ENCODE measurements at places on chromosomes 6 and 20. TPM values are rescaled to one million over a fixed set of nuclear protein-coding genes. Genes with fewer than 3 reads are reported as not detected.

Gene BCAS4
- total RNA-seq: 35.0 TPM

Gene SPDEF
- total RNA-seq: 2.7 TPM

Gene TREML2
- total RNA-seq: not detected

Gene TTBK1
- 0.03 TPM for total RNA-seq

Gene PACRG
- not detected for total RNA-seq

Gene ZC2HC1B
- not detected for total RNA-seq

Gene MYMX
- total RNA-seq: not detected

Gene ABHD16A
- 19.2 TPM for total RNA-seq

Gene RNF144B
- 0.53 TPM for total RNA-seq

Gene CDH4
- total RNA-seq: 6.0 TPM

Measured in A549 treated with CpdA at 1 μM for 4 hours (cell line).